ENCODE measurements at places on chromosomes 2 and 18.

- DNase-seq, result no peak
These were observed 57.1 kb downstream of the ADCYAP1 start for GRCh38 chr18:961644-962355.

DNA sequence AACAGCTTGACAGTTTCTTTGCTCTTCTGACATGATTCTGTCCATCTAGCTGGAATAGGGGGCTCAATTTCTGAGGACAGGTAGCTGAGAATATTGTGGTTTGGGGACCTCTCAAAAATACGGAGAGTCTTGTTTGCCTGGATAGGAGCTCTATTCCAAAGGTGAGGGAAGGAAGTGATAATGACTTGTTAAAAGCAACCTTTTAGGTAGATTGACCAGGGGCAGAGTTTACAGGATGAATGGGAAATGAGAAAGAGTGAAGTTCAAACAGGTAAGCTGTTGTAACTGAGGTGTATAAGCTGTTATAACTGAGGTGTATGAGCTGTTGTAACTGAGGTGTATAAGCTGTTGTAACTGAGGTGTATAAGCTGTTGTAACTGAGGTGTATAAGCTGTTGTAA is 25.1 kb downstream of the PARD3B start:
- DNase-seq, result no peak

DNA sequence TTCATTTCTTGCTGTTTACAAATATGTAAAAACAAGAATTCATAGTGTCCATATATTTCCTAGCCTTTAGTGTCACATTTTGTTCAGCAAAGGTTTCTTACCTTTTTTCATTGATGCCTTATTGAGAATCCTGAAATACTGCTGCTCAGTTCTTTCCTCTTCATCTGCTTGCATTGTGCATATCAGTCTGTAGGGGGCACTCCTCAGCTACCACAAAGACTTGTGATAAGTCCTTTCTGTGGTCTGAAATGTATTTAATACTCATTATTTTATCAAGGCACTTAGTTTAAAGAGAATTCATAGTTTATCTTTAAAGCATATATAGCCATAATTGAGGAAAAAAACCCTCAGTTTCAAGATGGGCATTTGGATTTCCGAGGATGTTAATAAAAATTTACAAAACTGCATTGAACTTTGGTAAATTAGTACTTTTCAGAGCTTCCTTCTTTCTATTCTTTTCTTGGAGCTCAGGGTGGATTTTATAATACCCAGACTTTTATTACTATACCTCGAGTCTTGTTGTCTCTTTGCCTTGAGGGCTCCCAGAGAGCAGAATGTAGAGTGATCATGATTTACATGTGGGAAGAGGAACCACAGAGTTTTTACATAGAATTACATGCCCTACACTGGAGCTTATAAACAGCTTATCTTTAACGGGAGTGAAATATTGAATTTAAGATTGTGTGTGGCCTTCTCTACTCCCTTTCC is 570.1 kb downstream of the PLCL1 start:
- DNase-seq, result no peak

DNA sequence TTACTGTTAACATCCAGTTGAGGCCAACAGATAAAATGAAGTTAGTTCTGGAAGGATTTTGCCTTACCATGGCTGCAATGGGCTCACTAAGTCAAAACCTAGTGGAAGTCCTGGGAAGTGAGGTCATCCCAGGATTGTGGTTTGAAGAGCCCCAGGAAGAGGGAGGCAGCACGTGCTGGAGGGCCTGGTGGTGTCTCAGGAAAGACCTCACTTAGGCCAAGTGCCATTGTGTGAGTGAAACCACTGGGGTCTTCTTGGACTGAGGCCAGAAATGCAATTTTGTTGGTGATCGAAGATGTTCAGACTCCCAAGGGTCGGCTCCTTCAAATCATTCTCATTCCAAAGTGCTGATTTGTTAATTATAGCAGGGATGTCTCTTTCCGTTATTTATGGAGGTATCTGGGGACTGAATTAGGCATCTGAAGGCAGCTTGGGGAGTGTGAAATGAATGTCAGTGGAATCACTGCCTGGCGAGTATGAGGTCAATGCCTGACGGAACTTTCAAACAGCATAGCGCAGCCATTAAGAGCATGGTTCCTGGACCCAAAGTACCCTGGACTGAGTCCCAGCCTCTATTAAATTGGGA is 60.0 kb downstream of the IL1R2 start:
- no peak for DNase-seq

GRCh38 chr2:234304950-234305349 is 191.9 kb downstream of the ARL4C start:
- no peak for DNase-seq

DNA sequence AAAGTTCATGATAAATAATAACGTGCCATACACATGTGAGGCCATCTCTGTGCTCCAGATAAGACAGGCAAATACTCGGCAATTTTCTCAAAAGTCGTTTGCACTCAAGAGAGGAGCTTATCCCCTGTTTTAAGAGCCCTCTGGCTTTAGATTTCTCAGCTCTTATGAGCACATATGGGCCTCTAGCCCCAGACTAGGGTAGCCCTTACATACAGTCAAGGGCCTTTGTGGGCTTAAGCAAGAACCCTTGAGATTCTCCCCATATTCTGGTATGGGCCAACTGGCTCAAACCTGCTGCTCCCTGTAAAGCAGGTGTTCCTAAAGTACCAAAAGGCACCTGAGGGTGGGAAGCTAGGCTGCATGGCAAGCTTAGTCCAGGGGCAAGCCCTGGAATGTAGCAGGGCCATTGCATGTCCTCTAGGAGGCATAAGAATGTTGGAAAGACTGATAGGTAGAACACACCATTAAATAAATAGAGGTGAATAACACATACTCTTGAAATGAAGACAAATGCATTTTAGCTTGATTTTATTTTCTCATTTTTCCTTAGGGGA is 66.1 kb downstream of the FASTKD2 start:
- no peak for DNase-seq

GRCh38 chr2:126886916-126887280 is 11.8 kb upstream of the TEX51 start:
- DNase-seq, result peak; percentile 40

GRCh38 chr2:144211826-144212225 is 308.1 kb downstream of the ZEB2 start:
- DNase-seq, result no peak

All from breast epithelium (tissue), 4 donors.